Left ventricle myocardium inferior (tissue), 1 donor: ENCODE measurements at places on chromosomes 12 and 14. TPM values are rescaled to one million over a fixed set of nuclear protein-coding genes. Genes with fewer than 3 reads are reported as not detected.

DNA sequence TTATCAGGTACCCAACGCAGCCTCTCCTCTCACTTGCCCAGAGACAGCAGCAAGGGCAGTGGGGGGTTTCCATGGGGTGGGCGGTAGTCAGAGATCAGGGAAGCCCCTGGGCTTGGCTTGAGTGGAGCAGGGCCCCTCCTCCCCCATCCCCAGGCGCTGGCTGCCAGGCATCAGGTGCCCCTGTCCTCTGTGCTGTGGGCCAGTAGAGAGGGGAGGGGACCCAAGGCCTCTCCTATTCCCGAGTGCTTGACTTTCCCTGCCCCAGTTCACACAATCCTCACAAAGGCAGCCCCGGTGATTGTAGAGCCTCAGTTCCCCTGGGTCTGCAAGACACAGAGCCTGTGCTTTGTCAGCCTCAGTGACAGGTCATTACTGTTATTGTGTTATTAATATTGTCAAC lies 57.7 kb downstream of the MVK start:
- H3K4me1 ChIP-seq: no peaks in the 10 kb centered on the region
- no peaks in the 10 kb centered on the region for H3K36me3 ChIP-seq

ADAM21 gene
- 0.38 TPM for total RNA-seq

CLEC4C gene
- total RNA-seq: not detected

DNA sequence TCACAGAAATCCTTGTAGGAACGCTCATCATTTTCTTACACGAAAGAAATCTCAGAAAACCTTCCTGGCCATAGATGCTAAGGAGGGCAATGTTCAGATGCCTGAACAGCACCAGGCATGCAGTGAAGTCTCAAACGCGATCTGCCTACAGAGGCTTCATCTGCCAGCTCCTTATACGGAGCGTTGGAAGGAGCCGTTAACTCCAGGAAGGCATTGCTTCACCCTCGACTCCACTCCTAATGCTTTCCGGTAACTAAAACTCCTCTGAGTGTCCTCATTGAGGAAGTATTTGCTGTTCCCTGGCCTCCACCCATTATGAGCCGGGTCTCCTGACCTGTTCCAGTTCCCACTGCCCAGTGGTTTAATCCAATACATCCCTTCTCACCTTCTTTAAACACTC lies 502.7 kb downstream of the BCL11B start:
- H3K36me3 ChIP-seq: no peaks in the 10 kb centered on the region
- no peak for DNase-seq
- H3K27me3 ChIP-seq: peaks cover 11% of the 10 kb centered on the region
- H3K27ac ChIP-seq: no peak overlapping the region
- H3K4me1 ChIP-seq: no peaks in the 10 kb centered on the region

DACT1 gene
- 3.4 TPM for total RNA-seq

DNA sequence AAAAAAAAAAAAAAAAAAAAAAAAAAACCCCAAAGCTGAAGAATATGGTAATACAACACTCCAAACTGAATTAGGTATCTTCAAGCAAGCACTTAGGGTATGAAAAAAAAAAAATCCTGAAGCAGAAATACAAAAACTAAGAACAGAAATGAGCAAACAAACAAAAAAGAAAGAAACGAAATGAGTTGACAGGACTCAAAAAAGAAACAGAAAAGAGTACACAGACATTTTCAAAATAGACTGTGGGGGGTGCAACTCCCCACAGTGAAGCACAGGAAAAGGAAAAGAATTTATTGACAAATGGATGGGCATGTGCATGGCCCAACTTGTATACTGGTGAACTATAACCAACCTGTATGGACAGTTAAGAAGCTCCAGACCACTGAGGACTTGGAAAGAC lies 24.6 kb downstream of the RPS6KA5 start:
- DNase-seq: no peak
- no peak overlapping the region for H3K4me3 ChIP-seq

EPYC gene
- total RNA-seq: not detected

DNA sequence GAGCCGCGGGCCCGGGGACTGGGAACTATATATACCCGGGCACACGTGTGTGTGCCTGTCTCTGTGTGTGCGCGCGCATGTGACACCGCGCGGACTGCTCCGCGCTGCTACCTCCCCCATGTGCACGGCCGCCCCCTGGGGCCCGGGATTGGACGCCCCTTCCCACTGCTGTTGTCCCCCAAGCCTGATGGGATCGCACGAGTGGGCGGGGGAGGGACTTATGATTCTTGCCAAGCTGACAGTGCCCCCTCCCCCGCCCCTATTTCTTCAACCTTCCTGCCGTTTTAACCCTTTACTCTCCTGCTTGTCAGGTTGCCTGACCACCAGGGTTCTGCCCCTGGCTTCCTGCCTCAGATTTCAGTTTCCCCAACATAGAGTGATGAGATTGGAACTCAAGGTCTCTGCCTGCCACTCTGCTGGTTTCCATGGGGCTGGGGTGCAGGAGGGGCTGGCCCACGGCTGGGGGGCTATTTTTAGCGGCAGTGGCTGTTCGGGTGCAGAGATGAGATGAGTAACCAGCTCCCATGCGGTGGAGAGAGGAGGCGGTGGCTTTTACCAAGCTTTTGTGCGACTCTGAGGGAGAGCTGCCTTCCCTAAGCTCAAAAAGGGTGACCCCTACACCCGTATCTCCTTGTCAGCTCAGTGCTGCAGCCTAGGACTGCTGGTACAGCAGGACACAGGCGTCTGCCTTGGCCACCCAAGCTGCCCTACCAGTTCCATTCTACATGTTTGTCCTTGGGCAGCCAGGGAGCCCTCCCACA lies at the start of gene DDN:
DDN (minus strand) TSS at position 5 of the 761 bp plus-strand sequence. CDS start 88 bp downstream, outside the sequence.
- peak within 1 kb of the TSS; percentile 69 for H3K4me3 ChIP-seq
- no peak for DNase-seq
- H3K36me3 ChIP-seq: peaks cover 42% of the 10 kb centered on the region

- no peak overlapping the region for H3K27ac ChIP-seq
- no peaks in the 10 kb centered on the region for H3K36me3 ChIP-seq
- H3K4me3 ChIP-seq: no peak overlapping the region
- no peaks in the 10 kb centered on the region for H3K27me3 ChIP-seq
These were observed 603.2 kb downstream of the C12orf50 start for GRCh38 chr12:87425942-87426554.

FLVCR2 gene
- 3.2 TPM for total RNA-seq
